ENCODE measurements at places on chromosomes 5 and 9.

- no peak for DNase-seq
Observed at GRCh38 chr5:65946198-65946745, 19.9 kb downstream of the ERBIN start.

GRCh38 chr5:168313596-168314204, 22.3 kb downstream of the WWC1 start:
- DNase-seq, result no peak

- DNase-seq, result no peak
Observed at GRCh38 chr9:126472948-126473298, 140.8 kb upstream of the LMX1B start.

DNA sequence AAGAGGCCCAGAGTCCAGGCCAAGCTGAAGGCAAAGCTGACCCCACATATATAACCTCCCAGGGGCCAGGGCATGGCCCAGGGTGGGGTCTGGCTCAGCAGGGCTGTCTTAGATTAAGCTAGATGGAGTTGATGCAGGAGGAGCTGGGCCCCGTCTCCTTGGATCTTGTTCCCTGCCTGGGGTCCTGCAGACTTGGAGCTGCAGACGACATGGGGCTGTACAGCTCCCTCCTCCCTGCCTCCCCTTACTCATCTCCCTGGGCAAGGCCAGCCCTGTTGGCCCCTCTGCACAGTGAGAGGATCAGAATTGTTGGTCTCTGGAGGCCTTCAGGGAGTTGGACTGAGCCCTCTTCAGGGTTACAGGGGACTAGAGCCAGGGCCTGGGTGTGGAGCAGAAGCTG, 134.9 kb downstream of the RGS3 start:
- no peak for DNase-seq

- DNase-seq, result no peak
Observed at GRCh38 chr5:170112876-170113521, 7.3 kb downstream of the FOXI1 start.

DNA sequence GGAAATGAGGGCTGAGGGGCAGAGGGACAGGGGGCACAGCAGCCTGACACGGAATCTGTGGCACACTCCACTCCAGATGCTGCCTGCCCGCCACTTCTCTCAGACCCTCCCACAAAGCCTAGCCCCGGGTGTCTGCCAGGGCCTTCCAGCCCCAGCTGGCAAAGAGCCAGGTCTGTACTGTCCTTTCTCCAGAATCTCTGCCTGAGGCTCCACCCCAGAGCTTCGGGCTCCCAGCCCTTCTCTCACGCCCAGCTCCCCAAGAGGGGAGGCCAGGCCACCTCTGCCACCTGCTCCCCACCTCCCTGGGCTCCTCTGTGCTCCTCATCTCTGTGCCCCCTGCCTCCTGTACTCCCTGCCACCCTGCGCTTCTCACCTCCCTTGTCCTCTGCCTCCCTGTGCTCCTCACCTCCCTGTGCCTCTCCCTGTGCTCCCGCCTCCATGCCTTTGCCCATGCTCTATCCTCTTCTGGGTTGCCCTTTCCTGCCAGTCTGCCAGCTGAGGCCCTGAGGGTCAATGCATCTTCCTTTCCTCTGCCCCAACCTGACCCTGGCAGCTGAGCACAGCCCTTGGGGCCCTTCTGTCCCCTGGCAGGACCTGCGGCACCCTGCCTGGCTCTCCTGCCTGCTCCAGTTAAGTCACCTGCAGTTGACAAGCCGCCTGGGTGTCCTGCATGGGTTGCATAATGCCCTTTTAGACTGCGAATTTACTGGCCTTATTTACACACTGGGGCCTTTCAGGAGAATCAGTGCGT, 36.4 kb downstream of the RASGEF1C start:
- no peak for DNase-seq

DNA sequence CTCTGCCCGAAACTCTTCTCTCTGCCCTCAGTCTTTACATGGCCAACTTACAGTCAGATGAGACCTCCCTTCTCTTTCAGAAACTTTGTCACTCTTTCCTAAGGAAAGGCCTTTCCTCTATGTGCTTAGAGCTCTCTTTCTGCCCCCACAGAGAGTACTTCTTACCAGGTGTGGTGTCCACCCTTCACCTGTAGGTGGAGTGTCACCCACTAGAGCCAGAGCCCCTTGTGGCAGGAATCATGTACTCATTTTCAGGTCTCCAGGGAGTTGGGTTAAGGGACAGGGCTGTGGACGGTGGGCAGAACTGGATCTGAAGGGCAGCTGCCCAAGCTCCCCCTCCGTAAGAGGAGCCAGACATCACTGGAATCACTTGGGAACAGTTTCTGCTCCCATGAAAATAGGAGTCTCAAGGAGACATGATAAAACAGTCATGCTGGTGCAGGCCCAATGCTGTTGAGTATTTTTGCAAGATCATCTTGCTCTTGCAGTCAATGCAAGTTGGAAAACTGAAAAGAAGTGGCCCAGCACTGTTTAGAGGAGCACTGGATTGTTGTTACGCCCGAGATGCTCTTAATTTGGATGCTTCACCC, 436.7 kb downstream of the ZSWIM6 start:
- DNase-seq, result no peak

DNA sequence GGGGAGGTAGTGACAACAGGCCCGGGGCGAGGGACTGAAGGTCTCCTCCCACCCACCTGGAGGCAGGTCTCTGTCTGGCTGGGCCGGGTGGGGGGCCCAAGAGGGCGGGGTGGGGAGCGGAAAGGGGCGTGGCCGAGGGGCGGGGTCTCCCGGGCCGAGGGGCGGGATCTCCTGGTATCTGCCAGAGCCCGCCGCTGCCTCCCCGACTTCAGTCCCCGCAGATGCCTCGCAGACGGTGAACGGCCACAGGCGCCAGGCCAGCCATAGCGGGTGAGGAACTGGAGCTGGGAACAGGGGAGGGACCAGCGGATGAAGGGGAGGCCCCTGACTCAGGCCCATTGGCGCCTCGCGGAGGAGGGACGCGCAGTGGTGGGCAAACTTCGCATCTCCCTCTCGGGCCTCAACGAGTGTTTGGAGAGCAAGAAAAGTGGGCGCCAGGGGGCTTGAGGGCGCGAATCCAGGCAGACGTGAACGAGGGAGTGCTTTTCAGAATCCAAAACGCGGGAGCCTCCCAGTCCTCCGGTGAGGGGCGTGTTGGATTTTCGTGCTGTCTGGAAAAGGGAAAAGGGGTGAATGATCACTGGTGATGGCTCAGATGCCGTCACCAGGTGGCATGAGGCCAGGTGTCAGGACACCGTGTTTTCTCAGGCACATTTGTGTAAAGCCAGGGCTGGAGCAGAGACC, at the start of gene ADGRD2:
Gene ADGRD2 (plus strand): TSS at position 211 of the 684 bp plus-strand sequence. CDS start 1,216 bp downstream, outside the sequence.
- DNase-seq, result no peak

DNA sequence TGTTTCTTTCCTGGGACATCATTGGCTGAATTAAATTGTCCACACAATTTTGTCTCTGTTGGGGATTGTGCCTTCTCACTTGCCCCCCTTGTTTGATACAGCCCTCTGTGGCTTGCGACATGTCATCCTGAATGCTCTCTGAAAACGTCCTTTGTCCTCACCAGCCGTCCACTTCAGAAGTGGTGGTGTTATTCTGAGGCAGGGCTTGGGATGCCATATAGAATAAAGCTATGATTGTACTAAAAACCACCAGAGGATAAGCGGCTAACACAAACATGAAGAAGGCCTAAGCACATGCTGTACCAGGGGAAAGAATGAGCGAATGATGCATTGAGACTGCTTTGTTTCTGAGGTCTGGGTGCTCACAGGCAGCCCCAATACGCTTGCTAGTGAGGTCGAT, 3.5 kb upstream of the SNX30 start:
- DNase-seq, result no peak

- no peak for DNase-seq
Observed at GRCh38 chr5:148953711-148954110, 109.2 kb downstream of the SH3TC2 start.
